ENCODE measurements at places on chromosomes 6 and 20.
A peak's percentile ranks its signal among the peaks of the same experiment; 100 is the strongest.

DNA sequence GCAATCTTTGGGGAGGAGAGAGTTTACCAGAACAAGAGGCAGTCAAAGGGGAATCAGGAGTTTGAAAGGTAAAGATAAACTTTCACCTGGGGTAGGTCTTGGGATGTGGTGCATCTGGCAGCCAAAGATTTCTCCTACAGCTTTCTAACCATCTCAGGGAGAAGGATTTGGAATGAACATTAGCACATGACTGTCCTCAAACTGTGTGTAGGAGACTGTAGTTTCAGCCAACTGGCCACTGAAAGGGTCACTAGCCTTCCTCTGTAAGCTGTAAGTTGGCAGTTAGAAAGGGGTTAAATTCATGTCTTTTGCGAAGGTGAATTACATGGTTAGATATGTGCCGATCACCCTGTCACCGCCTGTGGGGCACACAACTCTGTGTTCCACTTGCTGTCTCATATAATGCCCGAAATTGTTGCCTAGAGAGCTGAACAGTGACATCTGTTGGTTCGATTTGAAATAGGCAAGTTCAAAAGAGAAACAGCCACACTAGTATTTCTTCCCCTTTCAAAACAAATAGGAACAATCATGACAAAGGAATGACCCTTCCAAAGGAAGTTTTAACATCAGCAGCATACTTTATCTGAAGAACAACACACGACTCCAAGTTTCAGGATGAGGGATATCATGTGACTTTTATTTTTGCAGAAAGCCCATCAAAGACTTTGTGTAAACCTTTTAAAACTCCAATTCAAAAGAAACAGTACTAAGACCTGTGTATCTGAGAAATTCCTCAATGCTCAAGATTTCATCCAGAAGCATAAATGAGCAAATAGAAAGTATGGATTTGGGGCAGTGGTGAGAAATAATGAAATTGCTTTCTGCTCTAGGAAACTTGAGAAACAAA is 1.1 kb upstream of the OPN5 start:
- peak; percentile 65 for DNase-seq

DNA sequence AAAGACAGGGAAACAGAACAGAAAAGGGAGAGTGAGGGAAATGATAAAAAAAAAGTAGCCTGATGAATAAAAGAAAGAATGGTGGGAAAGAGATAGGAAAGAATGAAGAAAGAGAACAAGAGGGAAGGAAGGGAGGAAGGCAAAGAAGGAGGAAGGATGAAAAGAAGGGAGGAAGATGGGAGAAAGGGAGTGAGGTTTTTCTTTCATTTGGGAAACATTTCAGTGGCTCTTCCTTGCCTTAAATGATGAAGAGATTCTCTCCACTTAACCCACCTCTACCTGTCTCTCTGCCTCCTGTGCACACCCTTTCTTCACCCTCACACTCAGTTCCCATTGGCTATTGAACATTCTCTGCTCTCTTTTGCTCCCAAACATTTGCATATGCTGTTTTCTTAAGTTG is 222.1 kb upstream of the DEFB112 start:
- no peak for DNase-seq

DNA sequence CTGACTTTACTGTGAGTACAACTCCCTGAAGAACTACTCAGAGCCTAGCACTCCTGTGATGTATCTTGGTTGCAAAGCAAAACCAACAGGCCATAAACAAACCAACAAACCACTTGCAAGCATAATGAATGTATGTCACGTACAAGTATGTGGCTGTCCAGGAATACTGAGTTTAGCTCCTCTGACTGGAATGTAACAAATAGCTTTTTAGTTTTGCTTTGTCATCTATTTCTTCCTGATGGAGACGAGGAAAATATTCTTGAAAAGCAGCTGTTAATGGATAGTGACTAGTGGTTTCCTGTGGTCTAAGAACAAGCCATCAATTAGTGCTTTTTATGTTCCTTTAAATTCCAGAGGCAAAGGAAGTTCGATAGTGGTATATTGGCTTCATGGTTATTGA is 101.9 kb upstream of the LY86 start:
- no peak for DNase-seq

- DNase-seq: no peak
Measured at GRCh38 chr20:3815703-3816315, 4.5 kb upstream of the AP5S1 start.

- no peak for DNase-seq
Measured at GRCh38 chr6:137734875-137735182, 132.2 kb upstream of the TNFAIP3 start.

DNA sequence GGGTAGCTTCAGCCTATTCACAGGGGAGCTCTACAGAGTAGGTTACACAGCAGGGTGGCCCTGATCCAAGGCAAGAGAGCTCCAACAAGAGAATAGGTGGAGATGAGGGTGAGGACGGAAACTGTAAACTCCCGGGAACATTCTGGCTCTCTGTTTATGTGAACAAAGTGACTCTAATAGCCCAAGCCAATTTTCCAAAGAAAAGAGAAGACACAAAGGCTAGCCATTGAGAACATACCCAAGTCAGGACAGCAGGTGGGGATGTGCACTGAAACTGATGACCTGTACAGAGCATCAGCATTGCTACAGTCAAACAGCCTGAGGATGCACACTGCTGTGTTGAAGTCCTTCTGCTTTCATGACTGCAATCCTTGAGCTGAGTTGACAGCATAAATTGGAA is 136.0 kb upstream of the TOP1 start:
- DNase-seq: no peak

Data from NCI-H1105 treated with DMSO at 0.1 percent for 48 hours (cell line).